IPS-NIHi11 (cell line): ENCODE measurements at places on chromosomes 5 and 9.

- no peak for DNase-seq
These were observed 27.9 kb upstream of the TGFBI start for GRCh38 chr5:136000932-136001331.

DNA sequence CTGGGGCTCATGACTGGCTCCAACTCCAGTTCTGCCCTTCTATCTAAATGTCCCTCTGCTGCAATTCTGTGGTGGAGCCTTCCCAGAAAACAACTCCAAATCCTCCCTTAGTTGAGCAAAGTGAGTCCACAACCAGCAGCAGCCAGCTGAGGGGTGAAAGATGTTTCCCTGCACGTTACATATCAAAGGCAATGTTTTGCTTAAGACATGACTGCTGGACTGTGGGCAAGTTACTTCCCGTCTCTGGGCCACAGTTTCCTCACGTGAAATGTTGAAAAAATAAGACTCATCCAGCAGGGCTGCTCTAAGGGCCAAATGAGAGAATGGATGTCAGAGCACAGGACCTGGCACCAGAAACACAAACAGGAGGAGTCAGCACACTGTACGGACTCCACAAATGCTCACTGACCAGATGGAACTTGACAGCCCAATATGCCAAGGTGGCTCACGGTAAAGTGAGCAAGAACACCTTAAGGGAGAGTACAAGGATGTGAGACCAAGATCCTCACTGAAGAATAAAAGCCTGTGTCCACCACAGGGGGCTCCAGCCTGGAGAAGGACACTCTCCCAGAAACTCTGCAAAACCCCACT lies 138.4 kb upstream of the ABCA1 start:
- no peak for DNase-seq

DNA sequence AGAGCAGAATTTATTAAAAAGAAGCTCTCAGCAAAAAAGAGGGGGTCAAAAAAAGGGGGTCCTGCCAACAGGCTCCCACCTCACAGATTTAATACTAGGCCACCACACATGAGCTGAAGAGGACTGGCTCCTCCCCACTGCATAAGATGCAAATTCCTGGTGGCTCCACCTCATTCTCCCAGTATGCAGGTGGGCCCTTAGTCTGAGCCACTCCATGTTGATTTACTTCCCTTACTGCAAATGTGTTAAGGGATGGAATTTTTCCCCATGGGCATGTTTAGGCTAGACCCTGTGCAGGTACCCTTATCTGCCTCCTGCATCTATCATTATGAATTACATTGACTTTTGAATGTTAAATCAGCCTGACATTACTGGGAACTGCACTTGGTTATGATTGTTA lies 82.9 kb downstream of the ISOC1 start:
- DNase-seq = no peak

GRCh38 chr5:55734658-55735057 lies 3.2 kb upstream of the DDX4 start:
- DNase-seq = no peak

GRCh38 chr5:106730912-106731311 lies 939.8 kb downstream of the EFNA5 start:
- no peak for DNase-seq

DNA sequence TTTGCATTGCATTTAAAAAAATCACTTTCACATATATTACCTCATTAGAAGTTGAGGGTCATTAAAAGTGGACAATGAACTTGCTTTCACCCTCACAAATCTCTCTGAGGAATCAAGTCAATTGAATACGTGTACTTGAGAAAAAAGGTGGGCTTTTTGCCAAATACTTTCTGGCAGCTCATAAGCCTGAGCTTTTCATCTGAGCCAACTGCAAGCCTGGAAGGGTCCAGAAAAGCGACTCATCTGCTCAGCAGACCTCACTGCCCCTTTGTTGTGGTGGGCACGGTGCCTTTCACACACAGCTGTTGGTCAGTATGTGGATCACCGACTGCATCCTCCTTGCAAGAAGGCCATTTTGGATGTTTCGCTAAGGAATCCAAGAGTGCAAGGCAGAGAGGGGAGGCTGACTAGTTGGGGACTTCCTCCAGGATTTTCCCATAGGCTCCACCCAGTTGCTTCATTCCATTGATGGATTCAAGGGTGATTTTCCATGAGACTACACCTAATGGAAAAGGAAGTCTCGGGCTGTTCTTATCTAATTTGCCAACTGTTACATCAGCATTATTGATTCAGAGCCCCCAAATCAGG lies 564.7 kb downstream of the PDE4D start:
- peak; percentile 7 for DNase-seq

- no peak for DNase-seq
These were observed 140.8 kb upstream of the CLINT1 start for GRCh38 chr5:157999696-158000095.

DNA sequence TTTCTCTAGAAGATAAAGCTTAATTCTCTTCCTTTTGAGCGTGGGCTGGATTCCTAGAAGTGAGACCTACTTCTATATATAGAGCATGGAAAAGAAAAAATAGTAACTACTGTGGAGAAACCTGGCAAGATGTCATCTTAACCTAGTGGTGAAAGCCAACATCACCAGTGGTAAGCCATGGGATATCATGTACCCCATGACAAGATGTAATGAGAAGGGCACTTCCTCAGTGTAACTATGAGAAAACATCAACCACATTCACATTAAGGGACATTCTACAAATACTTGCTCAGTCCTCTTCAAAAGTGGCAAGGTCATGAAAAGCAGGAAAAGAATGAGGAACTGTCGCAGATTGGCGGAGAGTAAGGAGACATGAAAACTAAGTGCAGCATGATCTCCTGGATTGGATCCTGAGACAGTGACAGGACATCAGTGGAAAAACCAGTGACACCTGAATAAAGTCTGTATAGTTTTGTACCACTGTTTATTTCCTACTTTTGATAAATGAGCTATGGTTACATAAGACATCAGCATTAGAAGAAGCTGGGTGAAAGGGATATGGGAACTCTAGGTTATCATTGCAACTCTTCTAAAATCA lies 65.4 kb downstream of the PRRC1 start:
- DNase-seq = no peak

DNA sequence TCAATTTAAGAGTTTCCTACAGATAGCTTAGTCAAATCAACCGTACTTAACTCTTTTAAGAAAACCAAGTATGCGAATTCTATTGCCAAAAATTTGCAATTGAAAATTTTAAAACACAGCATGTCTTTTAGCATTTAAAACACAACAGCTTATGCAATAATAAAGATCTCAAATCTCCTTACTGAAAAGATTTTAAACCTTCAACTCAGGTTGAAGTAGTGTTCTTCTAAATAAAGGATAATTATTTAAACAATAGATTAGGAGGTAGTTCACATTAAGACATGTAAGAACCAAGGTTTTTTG lies 5.5 kb downstream of the NR3C1 start:
- DNase-seq = no peak
